ENCODE measurements at places on chromosomes 16 and 17. TPM values are rescaled to one million over a fixed set of nuclear protein-coding genes. Genes with fewer than 3 reads are reported as not detected.

Gene TMEM97
- 108 TPM for polyA plus RNA-seq

Gene OSGIN1
- 18.5 TPM for polyA plus RNA-seq

Gene ZNF597
- 6.9 TPM for polyA plus RNA-seq

Gene CFAP52
- polyA plus RNA-seq = 47.7 TPM

Gene GPR142
- 0.51 TPM for polyA plus RNA-seq

Gene FNDC8
- polyA plus RNA-seq = 138 TPM

Gene NT5M
- polyA plus RNA-seq = 26.1 TPM

Gene AKTIP
- polyA plus RNA-seq = 75.4 TPM

Gene FOXN1
- 0.69 TPM for polyA plus RNA-seq

Gene HAS3
- polyA plus RNA-seq = 4.8 TPM

Gene EVPLL
- polyA plus RNA-seq = 2.5 TPM

Gene AURKB
- 3.2 TPM for polyA plus RNA-seq

Gene ENDOV
- polyA plus RNA-seq = 41.4 TPM

Gene CSNK2A2
- 299 TPM for polyA plus RNA-seq

Gene UMOD
- 0.99 TPM for polyA plus RNA-seq

Gene PRR35
- 1.7 TPM for polyA plus RNA-seq

Gene TEN1
- 19.5 TPM for polyA plus RNA-seq

Gene CRYBA1
- polyA plus RNA-seq = not detected

Gene GGNBP2
- polyA plus RNA-seq = 144 TPM

All from testis (tissue), 5 donors.